ENCODE measurements at places on chromosomes 7 and 10.

- DNase-seq, result no peak
Measured at GRCh38 chr7:111229916-111230315, 139.0 kb downstream of the LRRN3 start.

DNA sequence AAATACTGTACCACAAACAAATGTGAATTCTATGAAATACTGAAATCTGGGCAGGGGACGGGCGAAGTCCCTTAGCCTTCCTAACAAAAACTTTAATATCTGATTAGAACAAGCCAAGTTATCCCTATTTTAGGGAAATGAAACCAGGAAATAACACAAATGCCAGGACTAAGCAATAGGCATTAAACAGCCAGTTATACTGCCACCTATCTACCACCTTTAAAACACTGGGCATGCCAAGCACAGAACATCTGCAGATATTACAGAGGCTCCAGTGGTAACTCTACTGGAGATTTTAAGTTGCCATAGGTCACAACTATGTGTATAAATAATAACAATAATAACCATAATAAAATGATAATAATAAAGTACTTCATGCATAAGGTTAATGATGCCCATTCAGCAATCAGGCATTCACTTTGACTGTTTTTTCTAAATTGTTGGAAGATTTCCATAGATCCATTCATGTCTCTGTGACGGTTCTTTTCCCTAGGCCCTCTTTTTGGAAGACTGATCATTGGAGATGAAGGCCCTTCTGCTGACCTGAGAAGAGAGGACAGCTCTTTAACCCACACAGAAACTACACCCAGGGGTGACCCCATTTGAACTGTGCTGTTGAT lies 195.7 kb downstream of the CACNA2D1 start:
- DNase-seq, result no peak

DNA sequence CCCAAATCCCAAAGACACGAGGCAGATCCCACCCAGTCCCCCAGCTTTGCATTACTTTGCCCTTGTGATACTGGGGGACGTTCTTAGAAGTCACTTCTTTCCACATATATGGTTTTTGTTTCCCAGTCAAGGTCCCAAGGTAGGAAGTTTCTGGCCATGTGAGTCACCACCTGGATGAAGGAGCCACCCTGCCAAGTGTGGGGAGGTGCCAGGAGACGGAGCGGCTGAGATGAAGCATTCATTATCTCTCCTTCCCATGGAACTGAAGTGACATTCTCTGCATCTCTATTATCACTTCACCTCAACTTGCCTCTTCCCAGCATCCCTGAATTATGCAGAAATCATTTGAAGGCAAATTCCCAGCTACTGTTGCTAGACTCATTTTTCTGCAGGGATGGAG lies 136.2 kb upstream of the INSYN2A start:
- no peak for DNase-seq

DNA sequence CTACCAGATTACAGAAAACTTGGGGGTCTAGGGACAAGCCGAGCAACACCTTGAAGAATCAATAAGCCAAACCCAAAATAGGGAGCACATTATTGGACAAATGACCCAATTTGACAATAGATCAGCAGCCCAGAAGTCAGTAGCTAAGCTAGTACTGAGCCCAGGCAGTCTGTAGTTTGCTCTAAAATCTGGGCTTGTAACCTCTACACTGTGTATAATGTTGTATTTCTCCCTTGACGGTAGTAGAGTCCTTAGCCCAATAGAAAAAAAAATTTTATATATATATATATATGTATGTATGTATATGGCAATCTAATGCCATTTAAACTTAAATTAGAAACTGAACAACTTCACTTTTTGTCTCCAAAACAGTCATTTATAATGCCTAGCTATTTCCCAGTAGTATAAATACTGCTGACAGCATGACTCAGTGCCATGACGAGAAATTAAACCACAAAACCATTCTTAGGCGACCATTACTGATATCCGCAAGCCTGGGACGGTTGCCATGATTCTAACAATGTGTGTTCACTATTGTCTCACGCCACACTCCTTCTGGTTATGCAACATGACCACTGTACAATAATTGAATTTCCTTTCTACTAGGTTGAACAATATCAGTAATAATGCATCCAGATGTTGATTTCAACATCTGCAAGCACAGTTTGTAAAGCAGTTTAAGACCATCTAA lies 110.5 kb downstream of the IPMK start:
- DNase-seq, result no peak

DNA sequence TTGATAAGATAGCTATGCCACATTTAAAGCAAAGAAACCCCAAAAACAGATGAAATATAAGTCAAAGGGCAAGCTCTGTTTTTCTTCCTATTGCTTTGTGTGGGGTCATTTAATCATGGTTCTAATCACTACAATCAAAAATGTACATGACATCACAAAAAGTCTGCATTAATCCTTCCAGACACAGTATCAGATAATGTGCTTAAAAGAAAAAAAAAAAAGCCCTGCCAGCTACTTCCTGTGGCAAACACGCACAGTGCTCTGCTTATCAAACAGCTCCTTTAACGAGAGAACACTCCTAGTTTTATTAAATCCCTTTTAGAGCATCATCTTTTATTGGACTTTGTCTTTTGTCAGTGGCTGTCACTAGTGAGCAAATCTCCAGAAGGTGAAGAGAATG lies 1005.8 kb downstream of the GATA3 start:
- DNase-seq, result no peak

- no peak for DNase-seq
Measured at GRCh38 chr7:129949292-129950133, 3.2 kb downstream of the UBE2H start.
